ENCODE measurements at places on chromosomes 13 and 19.
A peak's percentile ranks its signal among the peaks of the same experiment; 100 is the strongest.

GRCh38 chr19:49823472-49823871, 5.4 kb downstream of the MED25 start:
- no peak for DNase-seq

- DNase-seq = no peak
Measured at GRCh38 chr13:40102360-40102727, 446.9 kb downstream of the COG6 start.

GRCh38 chr13:38566023-38566422, 120.9 kb upstream of the FREM2 start:
- DNase-seq = no peak

DNA sequence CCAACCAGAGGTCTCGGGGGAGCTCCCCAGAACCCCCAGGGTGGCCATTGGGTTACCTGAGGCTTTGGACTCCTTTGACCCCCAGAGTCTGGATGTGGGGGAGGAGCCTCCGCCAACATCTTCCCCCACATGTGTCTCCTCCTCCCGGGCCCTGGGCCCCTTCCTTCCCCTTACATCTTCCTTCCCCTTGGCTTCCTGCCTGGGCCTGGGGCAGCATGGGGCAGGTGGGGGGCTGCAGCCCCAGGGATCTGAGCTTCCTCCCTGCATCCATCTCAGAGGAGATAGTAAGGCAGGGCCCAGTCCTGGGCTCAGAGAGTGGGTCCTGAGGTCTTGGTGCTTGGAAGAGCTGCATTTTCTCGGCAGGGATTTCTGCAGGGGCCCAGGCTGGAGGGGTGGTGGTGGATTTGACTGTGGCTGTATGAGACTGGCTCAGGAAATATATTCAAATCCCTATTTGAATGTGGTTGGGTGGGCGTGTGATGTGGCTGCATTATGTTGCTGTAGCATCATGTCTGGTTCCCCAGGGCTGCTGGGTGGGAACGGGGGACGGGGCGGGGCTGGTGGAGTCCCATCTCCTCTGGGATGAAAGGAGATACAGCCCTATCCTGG, 919 bp downstream of the VAV1 start:
- no peak for DNase-seq

GRCh38 chr19:1084024-1084868, 10.9 kb downstream of the POLR2E start:
- DNase-seq = no peak

DNA sequence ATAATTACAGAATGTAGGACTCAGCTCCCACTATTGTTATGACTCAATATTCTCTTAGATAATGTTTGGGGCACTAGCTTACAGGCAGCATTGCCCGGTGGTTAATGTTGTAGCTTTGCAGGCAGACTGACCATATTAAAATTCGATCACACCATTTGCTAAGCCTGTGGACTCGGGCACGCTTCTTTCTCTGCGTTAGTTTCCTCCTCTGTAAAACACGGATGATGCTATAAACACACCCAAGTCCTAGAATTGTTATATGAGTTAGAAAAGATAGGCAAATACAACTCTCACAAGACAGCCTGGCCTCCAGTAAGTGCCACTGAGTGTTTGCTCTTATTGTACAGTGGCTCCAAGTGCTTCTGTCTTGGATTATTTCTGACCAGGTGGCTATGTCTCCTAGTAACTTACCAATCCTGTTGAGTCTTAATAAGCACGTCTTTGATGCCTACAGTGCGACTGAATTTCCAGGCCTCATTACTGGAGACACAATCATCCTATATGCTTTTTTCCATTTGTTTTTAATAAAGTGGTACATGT, 50.0 kb upstream of the ALOX5AP start:
- DNase-seq = no peak

- no peak for DNase-seq
Measured at GRCh38 chr13:107208889-107209288, 641.0 kb upstream of the ARGLU1 start.

GRCh38 chr19:16586991-16587832, 15.0 kb upstream of the SLC35E1 start:
- DNase-seq = peak; percentile 55

- peak; percentile 49 for DNase-seq
Measured at GRCh38 chr13:77062097-77062496, 35.1 kb upstream of the FBXL3 start.

GRCh38 chr13:45178349-45179162, 22.3 kb downstream of the KCTD4 start:
- peak; percentile 91 for DNase-seq

DNA sequence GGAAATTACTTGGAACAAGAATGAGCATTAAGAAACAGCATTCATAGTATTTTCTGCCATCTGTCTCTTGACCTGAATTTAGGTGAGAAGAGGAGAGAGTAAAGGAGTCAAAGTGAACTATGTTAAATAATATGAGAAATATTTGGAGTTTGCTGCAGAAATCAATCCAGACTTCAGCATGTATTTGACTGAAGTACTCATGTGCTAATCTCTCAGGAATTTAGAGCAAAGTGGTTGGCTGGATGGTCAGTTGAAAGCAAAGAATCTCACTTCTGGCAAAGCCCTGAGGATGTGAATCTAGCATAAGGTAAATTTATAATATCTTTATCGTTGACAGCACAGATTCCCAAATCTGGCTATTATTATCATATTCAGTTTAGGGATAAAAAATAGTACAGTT, 394.3 kb downstream of the PCDH17 start:
- no peak for DNase-seq

- peak; percentile 36 for DNase-seq
Measured at GRCh38 chr19:51417107-51417809, at the start of gene SIGLEC10. Gene SIGLEC10, minus strand, starts transcription at chr19:51417642. Its CDS starts 61 bp downstream, at chr19:51417581.

GRCh38 chr13:48508011-48508410, 24.9 kb downstream of the RCBTB2 start:
- no peak for DNase-seq

GRCh38 chr19:18764591-18765051, 26.5 kb downstream of the COMP start:
- peak; percentile 81 for DNase-seq

GRCh38 chr13:80196756-80197155, 144.2 kb downstream of the SPRY2 start:
- DNase-seq = peak; percentile 63

DNA sequence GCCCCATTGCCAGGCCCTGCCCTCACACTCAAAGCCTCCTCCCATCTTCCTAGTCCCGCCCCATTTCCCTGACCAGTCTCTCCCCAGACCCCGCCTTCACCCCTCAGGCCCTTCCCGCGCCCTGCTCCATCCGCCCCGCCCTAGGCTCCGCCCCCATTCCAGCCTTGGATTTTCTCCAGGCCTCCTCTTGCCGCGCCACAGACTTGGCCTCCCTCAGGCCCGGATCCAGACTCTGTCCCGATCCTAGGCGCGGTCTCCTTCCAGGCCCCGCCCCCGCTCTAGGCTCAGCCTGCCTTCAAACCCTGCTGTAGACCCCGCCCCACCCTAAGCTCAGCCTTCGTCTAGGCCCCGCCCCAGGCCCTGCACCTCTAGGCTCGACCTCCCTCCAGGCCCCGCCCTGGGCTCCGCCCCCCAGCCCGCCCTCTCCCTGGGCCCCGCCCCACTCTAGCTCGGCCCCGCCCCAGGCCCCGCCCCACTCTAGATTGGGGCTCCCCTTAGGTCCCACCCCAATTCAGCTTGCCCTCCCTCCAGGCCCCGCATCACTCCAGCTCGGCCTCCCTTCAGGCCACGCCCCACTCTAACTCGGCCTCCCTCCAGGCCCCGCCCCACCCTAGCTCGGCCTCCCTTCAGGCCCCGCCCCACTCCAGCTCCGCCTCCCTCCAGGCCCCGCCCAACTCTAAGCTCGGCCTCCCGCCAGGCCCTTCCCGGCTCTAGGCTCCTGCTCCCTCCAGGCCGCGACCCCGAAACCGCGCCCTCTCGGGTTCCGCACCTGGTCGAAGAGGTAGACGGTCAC, 18.5 kb downstream of the LMTK3 start:
- peak; percentile 97 for DNase-seq

GRCh38 chr13:24328145-24328544, 18.8 kb downstream of the C1QTNF9 start:
- no peak for DNase-seq

GRCh38 chr13:32657309-32657708, 71.1 kb downstream of the PDS5B start:
- DNase-seq = no peak

GRCh38 chr13:33869005-33869404, 51.1 kb downstream of the RFC3 start:
- no peak for DNase-seq

DNA sequence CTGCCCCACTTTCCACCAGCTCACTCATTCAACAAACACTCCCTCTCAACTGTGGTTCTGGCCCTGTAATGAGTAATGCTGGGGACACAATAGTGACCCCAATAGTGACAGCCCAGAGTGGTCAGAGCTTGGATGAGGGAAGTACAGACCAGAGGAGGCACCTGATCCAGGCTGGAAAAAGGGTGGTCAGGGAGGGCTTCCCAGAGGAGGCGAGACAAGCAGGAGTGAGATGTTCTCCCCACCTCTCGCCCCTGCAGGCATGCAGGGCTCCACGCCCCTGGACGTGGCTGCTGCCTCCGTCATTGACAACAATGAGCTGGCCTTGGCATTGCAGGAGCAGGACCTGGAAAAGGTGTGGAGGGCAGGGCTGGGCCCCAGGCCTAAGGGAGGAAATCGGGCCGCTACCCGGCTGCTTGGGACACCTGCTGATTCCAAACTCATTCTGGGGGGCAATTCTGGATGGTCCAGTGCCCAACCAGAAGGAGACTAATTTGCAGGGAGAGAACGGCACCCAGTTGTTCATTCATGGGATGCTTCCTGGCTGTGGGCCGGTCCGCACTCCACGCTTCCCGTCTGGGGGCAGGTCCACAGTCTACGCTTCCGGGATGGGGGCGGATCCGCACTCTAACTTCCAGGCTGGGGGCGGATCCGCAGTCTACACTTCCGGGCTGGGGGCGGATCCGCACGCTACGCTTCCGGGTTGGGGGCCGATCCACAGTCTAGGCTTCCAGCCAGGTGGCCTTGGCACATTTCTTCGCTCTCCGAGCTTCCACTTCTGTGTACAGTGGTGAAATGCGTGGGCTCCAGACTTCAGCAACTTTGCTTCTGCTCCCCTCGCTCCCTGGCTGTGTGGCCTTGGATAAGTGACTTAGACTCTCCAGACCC, 63.4 kb downstream of the RYR1 start:
- no peak for DNase-seq

GRCh38 chr13:84377106-84377505, 494.8 kb upstream of the SLITRK1 start:
- DNase-seq = no peak

DNA sequence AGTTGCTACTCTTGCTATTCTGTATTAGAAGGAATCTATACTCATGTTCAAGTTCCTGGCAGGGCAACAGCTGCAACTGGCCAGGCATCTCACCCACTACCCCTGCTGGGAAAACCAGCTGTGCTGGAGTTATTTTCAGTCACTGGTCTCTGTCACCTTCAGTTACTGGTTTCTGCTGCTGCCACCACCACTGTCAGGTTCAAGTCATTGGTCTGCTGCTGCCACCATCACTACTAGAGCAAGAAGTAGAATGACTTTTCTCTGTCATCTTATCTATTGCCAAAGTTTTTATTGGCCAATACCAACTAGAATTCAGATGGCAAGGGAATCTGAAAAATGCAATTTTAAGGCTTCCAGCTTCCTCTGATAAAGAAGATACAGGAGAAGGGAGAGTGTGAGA, 1615.2 kb downstream of the OLFM4 start:
- DNase-seq = no peak

GRCh38 chr13:93635616-93636032, 409.0 kb downstream of the GPC6 start:
- DNase-seq = peak; percentile 0

GRCh38 chr13:39370048-39370447, 232.9 kb downstream of the LHFPL6 start:
- DNase-seq = no peak

- peak; percentile 74 for DNase-seq
Measured at GRCh38 chr13:33274264-33274663, 11.3 kb downstream of the STARD13 start.

DNA sequence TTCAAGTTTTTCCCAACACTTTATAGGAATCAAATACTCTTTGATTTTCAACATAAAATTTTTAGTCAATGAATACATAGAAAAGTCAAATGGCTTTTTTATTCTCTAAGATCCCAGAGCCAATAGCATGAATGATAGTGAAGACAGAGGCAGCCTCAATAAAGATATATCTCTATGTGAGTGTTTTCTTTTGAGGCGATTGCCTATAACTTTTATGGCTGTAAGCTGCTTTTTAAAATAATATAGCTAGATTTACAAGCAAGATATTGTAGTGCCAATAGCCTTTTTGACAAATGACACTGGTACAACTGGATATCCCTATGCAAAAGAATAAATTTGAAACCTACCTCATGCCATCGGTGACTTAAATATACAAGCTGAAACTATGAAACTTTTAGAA, 1705.2 kb upstream of the PCDH20 start:
- DNase-seq = no peak

DNA sequence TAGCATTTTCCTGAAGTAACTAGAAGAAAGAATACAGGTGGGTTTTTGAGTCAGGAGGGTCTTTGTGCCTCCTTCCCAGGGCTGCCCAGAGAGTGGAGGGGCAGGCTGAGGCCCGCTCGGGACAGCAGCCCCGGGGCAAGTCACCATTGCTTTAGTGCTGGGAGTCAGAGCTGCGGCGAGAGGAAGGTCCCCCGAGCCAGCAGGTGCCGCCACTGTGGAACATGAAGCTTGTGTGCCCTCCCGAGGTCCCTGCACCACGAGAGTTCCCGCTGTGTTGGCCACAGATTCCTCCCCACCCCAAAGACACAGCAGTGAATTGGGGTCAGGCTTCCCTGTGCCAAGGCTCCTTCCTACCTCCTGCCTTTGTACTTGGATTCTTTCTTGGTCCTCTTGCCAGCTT, 50.9 kb upstream of the TEX29 start:
- no peak for DNase-seq

DNA sequence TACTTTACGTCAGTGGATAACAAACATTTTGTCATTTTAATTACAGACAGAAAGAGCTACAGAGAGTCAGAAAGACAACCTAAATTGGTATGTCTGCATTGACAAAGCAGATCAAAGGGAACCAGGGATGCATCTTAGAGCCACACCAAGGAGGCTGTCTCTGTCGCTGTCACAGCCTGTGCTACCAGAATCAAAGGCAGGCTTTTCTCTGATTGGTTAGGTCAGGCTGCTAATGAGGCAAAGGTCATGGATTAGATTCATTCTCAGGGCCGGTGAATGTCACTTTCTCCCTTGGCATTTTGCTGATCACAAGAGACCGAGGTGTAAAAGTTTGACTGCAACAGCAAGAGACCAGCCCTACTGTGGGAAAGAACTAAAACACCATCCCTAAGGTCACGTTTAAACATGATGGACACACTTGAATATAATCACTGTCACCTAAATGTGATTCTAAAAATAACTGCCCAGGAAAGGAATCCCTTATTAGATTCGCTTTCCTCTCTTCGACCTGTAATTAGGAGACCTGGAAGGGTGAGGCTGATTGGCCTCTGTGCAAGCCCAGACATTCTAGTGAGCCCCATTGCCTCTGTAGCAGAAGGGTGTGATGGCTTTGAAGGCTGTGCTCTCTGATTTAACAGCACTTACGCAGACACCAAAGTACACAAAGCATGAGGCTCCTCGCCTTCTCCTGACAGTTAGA, 314.4 kb upstream of the NBEA start:
- DNase-seq = no peak

DNA sequence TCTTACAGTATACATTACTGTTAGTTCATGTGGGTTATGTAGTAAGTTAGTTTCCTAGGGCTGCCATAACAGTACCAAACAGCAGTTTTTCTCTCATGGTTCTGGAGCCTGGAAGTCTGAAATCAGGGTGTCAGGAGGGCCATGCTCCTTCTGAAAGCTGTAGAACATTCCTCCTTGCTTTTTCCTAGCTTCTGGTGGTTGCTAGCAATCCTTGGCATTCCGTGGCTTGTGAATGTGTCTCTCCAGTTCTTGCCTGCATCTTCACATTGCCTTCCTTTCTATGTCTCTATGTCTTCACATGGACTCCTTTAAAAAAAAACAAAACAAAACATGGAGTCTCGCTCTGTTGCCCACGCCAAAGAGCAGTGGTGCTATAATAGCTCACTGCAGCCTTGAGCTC, 95.4 kb downstream of the WDFY2 start:
- DNase-seq = no peak

Data from ELR (cell line).